ENCODE measurements at places on chromosomes 7 and 10.

- no peak for DNase-seq
- peaks cover 3% of the 10 kb centered on the region for H3K27me3 ChIP-seq
- H3K4me3 ChIP-seq, result no peak overlapping the region
- H3K36me3 ChIP-seq, result no peaks in the 10 kb centered on the region
- no peaks in the 10 kb centered on the region for H3K4me1 ChIP-seq
- H3K27ac ChIP-seq, result no peak overlapping the region
Measured at GRCh38 chr10:128306535-128306934, 180.3 kb upstream of the MKI67 start.

DNA sequence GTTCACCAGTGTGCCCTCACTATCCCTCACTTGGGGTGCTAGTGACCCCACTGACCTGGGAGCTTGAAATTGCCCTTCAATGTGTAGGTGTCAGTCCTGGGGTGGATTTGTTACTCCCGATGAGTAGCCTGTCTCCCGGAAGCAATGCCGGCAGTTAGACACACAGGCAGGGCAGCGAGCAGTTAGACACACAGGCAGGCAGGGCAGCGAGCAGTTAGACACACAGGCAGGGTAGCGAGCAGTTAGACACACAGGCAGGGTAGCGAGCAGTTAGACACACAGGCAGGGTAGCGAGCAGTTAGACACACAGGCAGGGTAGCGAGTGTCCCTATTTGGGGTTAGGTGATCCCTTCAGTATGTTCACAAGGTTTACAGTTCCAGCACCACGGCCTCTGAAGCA is 44.0 kb downstream of the VWA2 start:
- H3K27me3 ChIP-seq, result no peaks in the 10 kb centered on the region
- H3K27ac ChIP-seq, result no peak overlapping the region

- no peaks in the 10 kb centered on the region for H3K36me3 ChIP-seq
- H3K4me1 ChIP-seq, result no peaks in the 10 kb centered on the region
- no peak overlapping the region for H3K27ac ChIP-seq
- no peak for DNase-seq
- H3K4me3 ChIP-seq, result no peak overlapping the region
- no peaks in the 10 kb centered on the region for H3K27me3 ChIP-seq
Measured at GRCh38 chr10:481628-482027, 207.8 kb downstream of the DIP2C start.

GRCh38 chr7:8117195-8117594 is 144.8 kb downstream of the ICA1 start:
- DNase-seq, result no peak
- H3K27ac ChIP-seq, result no peak overlapping the region
- no peaks in the 10 kb centered on the region for H3K4me1 ChIP-seq
- no peaks in the 10 kb centered on the region for H3K27me3 ChIP-seq
